ENCODE measurements at places on chromosomes 2 and 18.

DNA sequence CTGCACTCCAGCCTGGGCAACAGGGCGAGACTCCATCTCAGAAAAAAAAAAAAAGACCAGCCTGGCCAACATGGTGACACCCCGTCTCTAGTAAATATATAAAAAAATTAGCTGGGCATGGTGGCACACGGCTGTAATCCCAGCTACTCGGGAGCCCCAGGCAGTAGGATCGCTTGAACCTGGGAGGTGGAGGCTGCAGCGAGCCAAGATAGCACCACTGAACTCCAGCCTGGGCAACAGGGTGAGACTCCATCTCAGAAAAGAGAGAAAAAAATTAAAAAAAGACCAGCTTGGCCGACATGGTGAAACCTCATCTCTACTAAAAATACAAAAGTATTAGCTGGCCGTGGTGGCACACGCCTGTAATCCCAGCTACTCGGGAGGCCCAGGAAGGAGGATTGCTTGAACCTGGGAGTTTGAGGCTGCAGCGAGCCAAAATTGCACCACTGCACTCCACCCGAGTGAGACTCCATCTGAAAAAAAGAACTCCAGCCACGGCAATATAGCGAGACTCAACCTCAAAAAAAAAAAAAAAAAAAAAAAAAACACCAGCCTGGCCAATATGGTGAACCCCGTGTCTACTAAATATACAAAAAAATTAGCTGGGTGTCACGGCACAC lies 346.1 kb upstream of the PLGLB2 start:
- DNase-seq, result no peak

DNA sequence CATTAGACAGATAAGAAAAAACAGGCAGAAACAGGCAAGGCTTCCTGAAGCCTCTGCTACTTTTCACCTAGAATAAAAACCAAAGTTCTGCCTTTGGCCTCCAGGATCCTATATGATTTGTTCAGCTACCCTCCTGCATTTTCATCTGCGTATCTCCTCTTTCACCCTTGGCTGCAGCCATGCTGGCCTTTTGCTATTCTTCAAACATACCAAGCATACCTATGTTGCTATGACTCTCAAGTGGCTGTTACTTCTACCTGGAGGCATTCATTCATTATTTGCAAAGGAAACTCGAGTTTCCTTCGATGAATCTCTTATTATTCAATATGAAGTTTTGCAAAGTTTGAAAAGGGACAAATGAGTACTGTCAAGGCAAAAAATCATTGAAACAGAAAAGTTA lies 106.4 kb upstream of the HNMT start:
- DNase-seq, result no peak

DNA sequence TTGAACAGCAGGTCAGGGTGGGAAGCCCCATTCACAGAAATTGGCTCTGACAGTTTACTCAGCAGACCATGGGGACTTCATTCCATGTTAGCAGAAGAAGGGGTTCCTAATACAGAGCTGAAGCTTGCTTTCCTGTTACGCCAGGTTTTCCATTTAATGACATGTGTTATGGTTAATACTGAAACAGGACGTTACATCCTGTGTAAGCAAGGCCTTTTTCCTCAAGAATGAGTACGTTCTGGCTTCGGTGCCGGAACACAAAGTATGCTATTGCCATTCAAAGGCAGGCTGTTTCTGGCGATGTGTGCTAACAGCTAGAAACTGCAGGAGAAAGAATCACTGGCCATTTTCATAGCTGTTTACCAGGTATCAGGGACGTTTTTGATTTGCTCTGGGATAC lies 190.4 kb downstream of the SNTG2 start:
- no peak for DNase-seq

DNA sequence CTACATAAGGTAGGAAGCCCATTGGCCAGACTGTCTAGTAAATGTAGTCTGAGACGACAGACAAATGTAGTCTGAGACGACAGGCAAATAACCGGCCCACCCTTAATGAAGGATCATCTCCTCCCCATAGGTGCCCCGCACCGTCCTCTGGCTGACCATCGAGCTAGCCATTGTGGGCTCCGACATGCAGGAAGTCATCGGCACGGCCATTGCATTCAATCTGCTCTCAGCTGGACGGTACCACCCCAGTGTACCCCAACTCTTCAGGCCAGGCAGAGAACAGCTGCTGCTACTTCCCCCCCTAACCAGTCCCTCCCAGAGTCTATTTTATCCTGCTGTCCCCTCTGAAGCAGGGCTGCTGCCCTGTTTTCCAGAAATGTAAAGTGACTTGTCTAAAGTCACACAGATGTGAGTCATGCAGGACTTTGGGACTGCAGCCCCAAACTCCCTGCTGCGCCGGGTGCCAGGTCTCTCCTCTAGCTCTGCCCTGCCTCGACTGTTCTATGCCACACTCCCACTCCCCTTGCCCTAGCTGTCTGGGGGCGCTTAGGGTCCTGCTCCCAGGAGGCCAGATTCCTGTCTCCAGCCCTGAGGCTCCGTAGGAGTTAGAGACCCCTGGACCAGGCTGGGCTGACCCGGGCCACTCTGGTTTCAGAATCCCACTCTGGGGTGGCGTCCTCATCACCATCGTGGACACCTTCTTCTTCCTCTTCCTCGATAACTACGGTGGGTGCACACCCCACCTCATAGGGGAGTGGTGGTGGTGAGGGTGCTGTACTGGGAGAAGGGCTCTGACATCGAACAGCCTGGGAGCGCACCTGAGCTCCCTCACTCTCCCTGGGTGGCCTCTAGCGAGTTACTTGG lies 4.7 kb downstream of the SLC11A1 start:
- no peak for DNase-seq

DNA sequence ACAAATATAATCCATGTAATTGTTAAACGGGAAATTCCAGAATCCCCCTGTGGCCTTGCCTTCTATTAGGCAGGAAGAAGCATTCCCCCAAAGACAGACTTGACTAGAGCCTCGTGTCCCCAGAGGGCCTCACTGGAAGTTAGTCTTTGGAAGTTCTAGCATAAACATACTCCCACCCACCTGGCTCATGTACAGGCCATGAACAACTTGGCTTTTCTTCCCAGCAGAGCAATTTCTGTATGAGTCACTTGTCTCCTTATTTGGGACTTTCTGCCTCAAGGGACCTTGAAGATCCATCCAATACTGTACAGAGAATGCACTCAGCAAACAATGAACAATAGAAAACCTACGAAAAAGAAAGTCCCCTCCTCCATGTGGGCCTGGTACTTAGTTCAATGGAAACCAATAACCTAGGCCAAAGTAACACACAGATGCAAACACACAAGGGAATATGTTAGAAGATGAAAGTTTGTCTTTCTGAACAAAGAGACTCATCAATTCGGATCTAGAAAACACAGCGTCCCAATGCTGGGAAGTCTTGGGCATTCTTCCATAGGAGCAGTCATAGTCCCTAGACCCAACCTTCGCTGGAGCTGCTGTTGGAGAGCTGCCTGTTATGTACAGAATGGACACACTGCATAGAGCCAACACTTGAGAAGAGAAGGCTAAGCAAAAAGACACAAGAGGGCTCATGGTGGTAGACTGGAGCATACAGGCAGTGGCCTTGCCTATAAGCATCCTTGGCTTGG lies 303.5 kb downstream of the HRH4 start:
- DNase-seq, result no peak

DNA sequence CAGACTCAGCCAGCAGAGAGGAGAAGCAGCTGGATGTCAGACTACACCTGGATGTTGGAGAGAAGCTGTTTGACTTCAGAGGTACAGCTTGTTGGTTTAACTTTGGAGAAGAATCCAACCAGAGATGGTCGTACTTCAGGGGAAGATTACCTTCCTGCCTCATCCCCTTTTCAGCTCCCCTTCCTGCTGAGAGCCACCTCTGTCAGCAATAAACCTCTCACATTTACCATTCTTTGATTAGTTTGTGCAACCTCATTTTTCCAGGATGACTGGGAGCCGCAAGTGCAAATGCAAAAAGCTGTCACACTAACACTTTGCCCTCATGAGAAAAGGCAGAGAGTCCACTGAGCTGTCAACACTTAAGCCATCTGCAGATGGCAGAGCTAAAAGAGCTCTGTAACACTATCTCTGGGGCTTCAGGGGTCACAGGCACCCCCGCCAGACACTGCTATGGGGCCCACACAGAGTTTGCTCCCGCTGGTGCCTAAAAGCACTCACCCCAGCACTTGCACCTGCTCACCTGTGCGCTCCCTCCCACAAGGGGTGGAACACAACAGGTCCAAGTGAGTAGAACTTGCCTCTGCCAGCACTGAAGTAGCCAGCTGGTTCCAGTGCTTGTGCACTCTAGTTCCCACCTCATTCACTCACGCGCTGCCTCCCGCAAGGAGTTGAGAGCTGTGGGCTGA lies 391.7 kb downstream of the METTL4 start:
- no peak for DNase-seq

- DNase-seq, result no peak
Measured at GRCh38 chr2:44184106-44184505, 15.4 kb downstream of the PPM1B start.

DNA sequence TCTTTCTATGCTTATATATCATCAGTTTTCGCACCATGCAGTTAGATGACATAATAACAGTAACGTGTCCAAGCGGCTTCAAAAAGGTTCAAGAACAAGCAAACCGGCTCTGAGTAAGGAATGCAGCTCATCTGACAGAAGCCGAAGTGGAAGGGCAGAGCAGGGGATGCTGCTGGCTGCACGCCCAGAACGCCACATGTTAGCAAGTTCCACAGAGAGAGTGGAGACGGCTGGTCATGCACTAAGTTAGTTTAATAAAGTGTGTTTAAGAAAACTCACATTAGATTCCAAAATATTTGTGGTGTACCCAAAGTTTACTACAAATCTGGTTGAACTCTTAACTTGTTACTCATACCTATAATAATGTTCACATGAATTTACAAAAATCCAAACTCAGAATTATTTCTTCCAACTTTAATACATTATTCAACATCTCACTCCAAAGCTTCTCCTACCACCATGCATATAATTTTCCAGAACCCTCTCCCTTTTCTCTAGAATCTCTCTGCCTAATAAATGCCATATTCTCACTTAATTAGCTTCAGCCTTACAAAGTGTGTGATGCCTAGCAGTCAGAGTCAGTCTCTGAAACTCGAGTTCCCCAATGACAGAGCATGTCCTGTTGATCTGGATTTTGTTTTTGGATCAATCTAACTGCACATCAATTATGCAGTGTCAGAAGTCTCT lies 170.0 kb downstream of the DNAH7 start:
- DNase-seq, result no peak

Measured in activated CD4-positive, alpha-beta T cell treated with anti-CD3 and anti-CD28 coated beads, Interleukin-2, amount 50 U/mL, for 24 hours (primary cell).